ENCODE measurements at places on chromosomes 6 and 20.
A peak's percentile ranks its signal among the peaks of the same experiment; 100 is the strongest.

- DNase-seq, result no peak
Observed at GRCh38 chr20:38863024-38863851, 57.7 kb downstream of the PPP1R16B start.

DNA sequence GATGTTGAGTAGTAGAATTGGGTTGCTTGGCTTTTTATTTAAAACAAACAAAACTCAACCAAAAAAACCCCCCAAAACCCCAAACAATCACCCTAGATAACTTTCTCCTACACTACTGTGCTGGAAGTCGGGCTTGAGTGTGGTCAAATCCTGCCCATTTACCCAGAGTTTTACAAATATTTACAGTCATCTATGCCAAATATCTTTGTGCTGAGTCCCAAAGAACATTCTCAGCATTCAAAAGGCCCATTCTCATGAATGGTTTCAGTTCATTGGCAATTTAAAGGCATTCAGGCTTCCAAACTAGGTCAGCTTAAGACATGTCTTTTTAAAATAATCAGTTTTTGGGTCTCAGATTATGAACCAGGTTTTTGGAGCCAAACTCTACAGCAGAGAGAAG, 1.8 kb downstream of the RNF144B start:
- peak; percentile 41 for DNase-seq

- DNase-seq, result peak; percentile 14
Observed at GRCh38 chr20:4490606-4491280, 231.0 kb upstream of the PRND start.

DNA sequence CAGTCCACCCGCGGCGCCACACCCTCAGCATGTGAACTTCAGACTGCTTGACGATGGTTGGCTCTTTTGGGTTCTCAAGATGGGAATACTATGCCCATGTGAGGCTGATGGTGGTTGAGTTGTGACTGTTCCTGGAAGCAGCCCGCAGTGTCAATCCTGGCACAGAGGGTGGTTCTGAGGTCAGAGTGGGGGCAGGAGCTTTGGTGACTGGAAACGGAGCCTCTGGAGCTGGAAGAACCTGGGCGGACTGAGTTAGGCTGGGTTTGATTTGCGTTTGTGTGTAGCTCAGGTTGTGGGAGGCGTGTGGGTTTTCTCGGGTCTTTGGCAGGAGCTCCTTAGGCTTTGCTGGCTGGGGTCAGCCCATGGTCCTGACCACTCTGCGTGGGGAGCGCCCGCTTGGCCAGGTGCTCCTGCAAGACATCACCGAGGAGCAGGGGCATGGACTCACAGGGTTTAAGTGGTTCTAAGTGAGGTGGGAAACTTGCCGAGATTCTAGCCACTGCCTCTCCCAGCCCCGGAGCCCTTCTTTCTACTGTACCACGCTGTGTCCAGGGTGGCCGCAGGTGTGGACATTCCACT, 37.3 kb upstream of the SLC22A1 start:
- DNase-seq, result peak; percentile 81

GRCh38 chr6:29557320-29557719, 2.2 kb downstream of the UBD start:
- DNase-seq, result peak; percentile 78

- DNase-seq, result peak; percentile 89
Observed at GRCh38 chr20:641516-641875, 11.5 kb downstream of the SRXN1 start.

- no peak for DNase-seq
Observed at GRCh38 chr6:49826743-49827406, 39.5 kb downstream of the CRISP1 start.

- peak; percentile 81 for DNase-seq
Observed at GRCh38 chr20:33296206-33296605, 13.2 kb downstream of the BPIFB1 start.

- peak; percentile 79 for DNase-seq
Observed at GRCh38 chr20:33561692-33562601, 72.1 kb downstream of the CBFA2T2 start.

DNA sequence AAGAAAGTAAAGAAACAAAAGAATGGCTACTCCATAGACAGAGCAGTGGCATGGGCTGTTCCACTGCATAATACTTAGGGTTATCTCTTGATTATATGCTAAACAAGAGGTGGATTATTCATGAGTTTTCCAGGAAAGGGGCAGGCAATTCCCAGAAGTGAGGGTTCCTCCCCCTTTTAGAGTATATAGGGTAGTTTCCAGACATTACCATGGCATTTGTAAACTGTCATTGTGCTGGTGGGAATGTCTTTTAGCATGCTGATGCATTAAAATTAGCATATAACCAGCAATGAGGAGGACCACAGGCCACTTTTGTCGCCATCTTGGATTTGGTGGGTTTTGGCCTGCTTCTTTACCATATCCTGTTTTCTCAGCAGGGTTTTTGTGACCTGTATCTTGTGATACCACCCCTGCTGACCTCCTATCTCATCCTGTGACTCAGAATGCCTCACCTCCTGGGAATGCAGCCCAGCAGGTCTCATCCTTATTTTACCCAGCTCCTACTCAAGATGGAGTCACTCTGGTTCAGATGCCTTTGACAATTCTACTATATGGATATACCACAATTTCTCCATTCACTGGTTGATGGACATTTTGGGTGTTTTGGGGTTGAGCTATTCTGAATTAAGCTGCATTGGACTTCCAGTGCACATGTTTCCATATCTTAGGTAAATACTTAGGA, 280.6 kb downstream of the FARS2 start:
- no peak for DNase-seq

DNA sequence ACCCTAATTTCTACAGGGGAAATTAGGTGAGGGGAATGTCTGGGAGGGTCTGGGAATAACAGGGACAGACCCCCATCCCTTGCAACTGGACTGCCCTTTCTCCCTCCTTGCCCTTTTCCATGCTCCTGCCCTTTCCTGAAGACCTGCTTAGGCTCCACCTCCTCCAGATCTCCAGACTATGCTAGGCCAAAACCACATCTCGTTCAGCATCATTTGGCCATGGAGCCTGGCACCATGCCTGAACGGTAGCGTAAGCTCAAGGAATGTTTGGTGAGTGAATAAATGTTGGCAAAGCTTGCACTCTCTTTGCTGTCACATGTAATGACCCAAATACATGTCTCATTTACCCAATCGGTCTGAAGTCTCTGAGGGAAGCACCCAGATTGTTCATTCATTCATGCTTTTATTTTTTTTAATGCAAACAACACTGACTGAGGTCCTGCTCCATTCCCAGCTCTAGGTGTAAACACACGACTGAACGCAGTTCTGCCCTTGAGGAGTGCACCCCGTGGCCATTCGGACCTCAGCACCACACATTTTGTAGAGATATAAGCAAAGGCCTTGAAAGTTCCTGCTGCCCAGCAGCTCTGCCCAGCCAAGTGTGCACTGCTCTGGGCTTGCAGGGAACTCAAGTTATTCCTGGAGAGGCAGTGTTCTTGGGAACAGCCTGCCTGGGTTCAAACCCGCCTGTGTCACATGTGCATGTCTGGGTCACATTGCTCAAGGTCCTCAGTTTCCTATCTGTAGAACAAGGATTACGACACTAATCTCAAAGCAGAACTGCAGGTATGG, 1.1 kb upstream of the GRM4 start:
- peak; percentile 94 for DNase-seq

- DNase-seq, result no peak
Observed at GRCh38 chr6:14824484-14825275, 421.2 kb upstream of the JARID2 start.

DNA sequence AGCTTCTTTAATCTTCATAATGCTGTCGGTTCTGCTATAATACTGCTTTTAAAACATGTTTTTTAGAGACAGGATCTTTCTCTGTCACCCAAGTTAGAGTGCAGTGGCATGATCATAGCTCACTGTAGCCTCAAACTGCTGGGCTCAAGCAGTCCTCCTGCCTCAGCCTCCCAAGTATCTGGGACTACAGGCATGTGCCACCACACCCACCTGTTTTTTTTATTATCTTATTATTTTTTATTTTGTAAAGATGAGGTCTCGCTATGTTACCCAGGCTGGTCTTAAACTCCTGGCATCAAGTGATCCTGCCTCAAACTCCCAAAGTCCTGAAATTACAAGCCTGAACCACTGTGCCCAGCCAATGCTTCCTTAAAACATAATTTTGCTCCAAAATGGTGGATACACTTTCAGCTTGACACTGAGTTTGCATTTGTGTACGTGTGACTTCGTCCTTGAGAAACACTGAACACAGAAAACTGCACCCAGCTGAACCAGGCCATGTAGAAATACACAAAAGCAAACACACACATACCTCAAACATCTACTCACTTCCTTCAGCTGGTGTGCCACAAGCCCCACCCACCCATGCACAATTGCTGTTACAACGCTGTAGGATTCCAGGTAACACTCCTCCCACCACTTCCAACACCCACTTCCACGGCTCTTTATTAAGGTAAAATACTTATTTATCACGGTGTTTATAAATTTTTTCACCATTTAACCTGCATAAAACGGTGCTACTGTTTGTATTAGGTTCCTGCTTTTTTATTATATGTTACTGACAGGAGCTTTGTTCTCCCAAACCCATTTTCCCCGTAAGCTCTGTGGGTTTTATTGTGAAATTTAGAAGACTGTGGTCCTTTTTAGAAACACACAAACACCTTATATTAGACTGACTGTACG, 109.1 kb downstream of the TSHZ2 start:
- no peak for DNase-seq

- no peak for DNase-seq
Observed at GRCh38 chr20:45163083-45163803, 11.5 kb upstream of the PI3 start.

- DNase-seq, result no peak
Observed at GRCh38 chr6:144929262-144929661, 644.1 kb downstream of the UTRN start.

DNA sequence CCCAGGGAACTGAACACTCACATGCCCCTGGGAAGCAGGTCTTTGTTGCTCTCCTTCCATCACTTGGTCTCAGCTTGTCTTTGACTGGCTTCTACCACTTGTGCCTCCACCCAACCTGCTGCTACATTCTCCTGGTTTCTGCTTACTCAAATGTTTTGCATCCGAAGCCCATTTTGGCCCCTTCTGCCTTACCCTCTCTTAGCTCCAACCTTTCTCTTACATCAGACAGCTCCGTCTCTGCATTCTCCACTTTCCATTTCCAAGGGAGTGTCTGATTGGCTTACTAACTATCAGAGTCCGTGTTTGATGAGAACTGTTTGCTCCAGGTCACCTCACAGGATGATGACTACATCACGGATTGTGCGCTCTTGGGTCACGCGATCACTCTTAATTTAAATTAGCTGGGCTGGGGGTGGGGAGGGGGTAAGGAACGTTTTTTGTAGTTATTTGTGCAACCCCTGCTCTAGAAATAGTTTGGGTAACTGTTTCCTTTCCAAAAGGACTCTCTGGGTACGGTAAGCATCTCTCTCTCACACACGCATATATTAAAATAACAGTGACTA, 844 bp upstream of the ABRACL start:
- no peak for DNase-seq

- DNase-seq, result no peak
Observed at GRCh38 chr6:42509256-42509655, 54.6 kb upstream of the UBR2 start.

GRCh38 chr6:116280933-116281316, 1.2 kb upstream of the TSPYL1 start:
- DNase-seq, result no peak

DNA sequence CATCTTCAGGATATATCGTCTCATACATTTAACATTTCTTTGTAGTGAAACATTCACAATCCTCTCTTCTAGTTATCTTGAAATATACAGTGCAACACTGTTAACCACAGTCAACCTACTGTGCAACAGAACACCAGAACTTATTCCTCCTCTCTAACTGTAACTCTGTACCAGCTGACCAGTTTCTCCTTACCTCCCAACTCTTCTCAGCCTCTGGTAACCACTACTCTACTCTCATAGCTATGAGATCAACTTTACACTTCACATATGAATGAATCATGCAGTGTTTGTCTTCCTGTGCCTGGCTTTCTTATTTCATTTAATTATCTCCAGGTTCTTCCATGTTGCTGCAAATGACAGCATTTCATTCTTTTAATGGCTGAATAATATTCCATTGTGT, 337.6 kb downstream of the BTBD9 start:
- no peak for DNase-seq

DNA sequence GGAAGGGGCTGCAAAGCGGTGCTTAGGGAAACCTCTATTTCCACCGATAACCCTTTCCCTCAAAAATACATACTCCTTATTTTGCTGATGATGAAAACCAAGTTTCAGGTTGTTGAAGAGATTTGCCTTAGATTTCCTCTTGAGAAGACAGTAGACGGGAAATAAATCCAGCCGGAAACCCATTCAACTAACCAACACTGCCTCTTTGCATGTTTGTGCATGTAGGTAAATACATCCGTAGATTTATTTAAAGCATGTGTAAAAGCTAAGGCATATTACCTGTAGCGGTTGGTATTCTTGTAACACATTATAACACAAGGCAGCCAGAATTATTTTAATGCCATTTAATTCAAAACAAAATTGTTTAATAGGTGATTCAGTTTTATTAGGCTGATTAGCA, 136.3 kb upstream of the SLC22A23 start:
- no peak for DNase-seq

DNA sequence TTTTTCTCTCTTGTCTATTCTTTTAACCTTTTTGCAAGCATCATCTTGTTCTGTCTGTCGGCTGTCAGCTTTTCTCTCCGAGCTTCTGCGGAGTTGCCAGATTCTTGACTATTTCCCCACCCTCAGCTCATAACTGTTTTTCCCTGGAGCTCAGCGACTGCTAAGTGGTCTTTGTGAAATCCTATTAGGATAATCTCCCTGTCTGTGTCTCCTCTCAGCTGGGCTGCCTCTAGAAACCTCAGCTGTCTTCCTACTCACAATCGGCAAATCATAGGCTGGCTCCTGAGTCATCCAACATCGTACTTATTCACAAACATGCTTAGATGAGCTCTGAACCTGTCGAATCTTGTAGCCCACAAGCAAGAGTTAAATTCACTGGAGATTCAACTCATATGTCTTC, 332.3 kb downstream of the PTPRT start:
- no peak for DNase-seq

DNA sequence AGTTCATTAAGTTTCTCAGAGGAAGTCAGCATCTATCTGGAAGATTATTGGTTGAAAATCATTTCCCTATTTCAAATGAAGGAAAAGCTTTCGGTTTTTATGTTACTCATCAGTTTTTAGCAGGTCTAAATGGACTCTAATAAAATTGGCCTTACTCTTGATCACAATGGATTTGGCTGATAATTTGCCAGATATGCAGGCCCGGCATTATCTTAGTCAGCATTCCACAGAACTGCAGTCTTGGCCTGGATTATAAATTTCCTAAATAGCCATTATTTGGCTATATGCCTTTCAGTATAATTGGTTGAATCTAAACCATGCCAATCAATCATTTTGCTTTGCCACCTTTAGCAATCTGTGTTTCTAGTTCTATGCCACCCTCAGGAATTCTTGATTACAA, 91.7 kb upstream of the KCNQ5 start:
- DNase-seq, result no peak

- DNase-seq, result no peak
Observed at GRCh38 chr20:32841174-32841573, 17.5 kb upstream of the EFCAB8 start.
